A172 (cell line): ENCODE measurements at places on chromosomes 4 and X. TPM values are rescaled to one million over a fixed set of nuclear protein-coding genes. Genes with fewer than 3 reads are reported as not detected.

TMEM154 gene
- 34.1 and 72.2 TPM in 2 replicates for total RNA-seq

RIPPLY1 gene
- total RNA-seq: 0.10 TPM in 1 of 2 replicates, not detected in the other

STBD1 gene
- 2.8 and 4.6 TPM in 2 replicates for total RNA-seq

ATP2B3 gene
- not detected in 2 replicates for total RNA-seq

USP51 gene
- 0.21 and 0.50 TPM in 2 replicates for total RNA-seq

UGT8 gene
- total RNA-seq: not detected in 2 replicates

TSPAN6 gene
- total RNA-seq: 0.48 TPM in 1 of 2 replicates, not detected in the other

CXCL10 gene
- total RNA-seq: not detected in 2 replicates
